ENCODE measurements at places on chromosomes 5 and 9.

GRCh38 chr9:131620764-131621520 lies 75.6 kb downstream of the PRRT1B start:
- no peak for DNase-seq

- DNase-seq, result no peak
These were observed 180.7 kb upstream of the PPP1R2B start for GRCh38 chr5:156669416-156669815.

DNA sequence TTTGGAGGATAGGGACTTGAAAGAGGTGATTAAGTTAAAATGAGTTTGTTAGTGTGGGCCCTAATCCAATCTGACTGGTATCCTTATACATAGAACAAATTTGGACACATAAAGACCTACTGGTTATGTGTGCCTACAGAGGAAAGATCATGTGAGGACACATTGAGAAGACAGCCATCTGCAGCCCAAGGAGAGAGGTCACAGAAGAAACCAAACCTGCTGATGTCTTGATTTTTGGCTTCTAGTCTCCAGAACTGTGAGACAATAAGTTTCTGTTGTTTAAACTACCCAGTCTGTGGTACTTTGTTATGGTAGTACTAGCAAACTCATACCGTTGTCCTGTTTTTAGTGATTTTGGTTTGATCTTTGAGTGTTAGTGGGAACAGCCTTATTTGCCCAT lies 18.3 kb downstream of the RNF180 start:
- no peak for DNase-seq

DNA sequence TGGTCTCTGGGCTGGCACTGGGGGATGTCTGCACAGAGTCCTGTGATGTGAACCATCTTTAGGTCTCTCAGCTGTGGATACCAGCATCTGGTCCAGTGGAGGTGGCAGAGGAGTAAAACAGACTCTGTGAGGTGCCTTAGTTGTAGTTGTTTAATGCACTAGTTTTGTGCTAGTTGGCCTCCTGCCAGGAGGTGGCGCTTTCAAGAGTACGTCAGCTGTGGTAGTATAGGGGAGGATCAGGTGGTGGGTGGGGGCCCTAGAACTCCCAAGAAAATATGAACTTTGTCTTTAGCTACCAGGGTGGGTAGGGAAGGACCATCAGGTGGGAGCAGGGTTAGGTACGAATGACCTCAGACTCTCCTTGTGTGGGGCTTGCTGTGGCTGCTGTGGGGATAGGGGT lies 197.1 kb downstream of the TMC1 start:
- no peak for DNase-seq

- no peak for DNase-seq
These were observed at the start of gene TPM2 for GRCh38 chr9:35689542-35690293. Gene TPM2 (minus strand): TSS chr9:35689925. CDS start chr9:35689817, 108 bp downstream.

GRCh38 chr5:134370311-134370870 lies 978 bp upstream of the UBE2B start:
- no peak for DNase-seq

DNA sequence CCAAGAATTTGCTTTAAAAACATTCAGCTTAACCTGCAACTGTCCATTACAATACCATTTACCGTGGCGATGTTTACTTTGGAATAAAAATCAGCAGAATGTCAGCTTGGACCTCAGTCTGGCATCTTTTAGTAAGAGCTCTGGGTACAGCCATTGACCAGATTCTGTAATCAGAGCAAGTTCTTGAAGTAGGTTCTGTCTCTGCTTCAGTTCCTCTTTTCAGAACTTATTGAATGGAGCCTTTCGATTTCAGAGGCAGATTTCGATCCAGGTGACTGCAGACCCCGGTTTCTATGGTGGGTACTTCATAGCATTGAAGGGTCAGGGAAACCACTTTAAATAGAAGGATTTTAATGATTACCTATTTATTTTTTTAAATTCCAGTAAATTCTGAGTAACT lies 53.4 kb upstream of the SV2C start:
- no peak for DNase-seq

GRCh38 chr9:4812858-4813257 lies 20.1 kb downstream of the RCL1 start:
- DNase-seq, result no peak

DNA sequence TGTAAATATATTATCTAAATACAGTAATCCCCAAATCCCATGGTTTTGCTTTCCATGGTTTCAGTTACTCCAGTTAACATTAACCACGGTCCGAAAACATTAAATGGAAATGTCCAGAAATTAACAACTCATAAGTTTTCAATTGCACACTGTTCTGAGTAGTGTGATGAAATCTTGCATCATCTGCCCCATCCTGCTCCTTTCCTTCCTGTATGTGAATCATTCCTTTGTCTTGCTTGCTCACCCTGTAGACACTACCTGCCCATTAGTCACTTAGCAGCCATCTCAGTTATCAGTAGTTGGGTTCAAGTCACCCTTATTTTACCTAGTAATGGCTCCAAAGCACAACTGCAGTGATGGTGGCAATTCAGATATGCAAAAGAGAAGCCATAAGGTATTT lies 1568.5 kb upstream of the WWC1 start:
- DNase-seq, result no peak

GRCh38 chr5:112738191-112738560 lies 491 bp downstream of the APC start:
- no peak for DNase-seq

DNA sequence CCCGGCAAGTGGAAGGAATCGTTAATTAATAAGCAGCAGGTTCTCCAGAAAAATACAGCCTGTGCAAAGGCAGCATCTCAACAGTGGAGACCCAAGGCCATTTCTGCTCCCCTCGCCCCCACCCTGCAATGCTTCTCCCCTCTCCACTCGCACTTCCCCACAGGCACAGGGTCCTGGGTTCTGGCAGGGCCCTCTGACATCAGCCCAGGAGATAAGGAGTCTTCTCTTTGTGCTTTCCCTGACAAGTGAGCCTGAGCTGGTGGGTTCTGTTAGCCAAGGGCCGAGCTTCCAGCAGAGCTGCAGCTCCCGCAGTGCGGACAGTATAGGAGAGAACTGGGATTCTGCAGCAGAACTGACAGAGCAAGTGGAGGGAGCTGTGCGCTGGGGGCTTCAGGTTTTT lies 257.5 kb downstream of the NSG2 start:
- no peak for DNase-seq

- no peak for DNase-seq
These were observed 338.4 kb downstream of the TMEM167A start for GRCh38 chr5:82738681-82739269.

- no peak for DNase-seq
These were observed 45.9 kb upstream of the JAK2 start for GRCh38 chr9:4939118-4939561.

DNA sequence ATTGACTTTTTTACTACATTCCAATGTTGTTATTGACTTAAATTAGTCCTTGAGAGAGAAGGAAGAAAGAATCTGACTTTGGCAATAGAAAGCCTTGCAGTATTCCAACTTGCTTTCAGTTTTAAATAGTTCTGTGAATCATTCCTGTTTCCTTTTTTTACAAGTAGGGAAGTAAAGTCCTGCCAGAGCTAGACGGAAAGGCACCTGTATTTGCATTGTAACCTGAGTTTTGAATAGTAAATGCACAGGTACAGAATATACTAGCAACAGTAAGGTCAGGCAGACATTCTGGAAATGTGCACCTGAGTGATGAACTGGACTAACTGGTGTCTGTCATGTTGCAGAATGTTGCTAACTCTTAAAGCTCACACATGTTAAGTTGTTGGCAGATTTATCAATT lies 100.9 kb downstream of the PRKACG start:
- DNase-seq, result no peak

Data from activated naive CD4-positive, alpha-beta T cell (primary cell).